ENCODE measurements at places on chromosomes 4 and X.

DNA sequence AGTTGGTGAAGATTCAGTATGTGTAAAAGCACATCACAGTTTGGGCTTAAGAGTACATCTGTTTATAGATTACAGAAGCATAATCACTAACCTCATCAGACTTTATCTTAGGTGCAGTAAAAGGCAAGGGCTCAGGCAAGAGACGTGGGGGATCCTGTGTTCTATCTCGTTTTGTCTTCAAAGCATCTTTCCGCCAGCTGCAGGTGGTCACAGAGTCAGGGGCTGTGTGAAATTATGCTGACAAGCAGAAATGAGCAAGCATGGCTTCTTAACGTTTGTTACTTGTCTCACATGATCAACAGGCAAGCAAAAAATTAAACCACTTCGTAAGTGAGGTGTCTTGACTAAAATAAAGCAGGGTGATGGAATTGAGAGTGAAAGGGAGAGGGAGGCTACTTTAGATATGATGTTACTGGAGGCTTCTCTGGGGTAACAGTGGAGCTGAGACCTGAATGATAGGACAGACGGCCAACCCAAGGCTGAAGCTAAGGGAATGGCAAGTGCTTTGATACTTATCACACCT lies 1.4 kb upstream of the TEC start:
- no peak for DNase-seq

- no peak for DNase-seq
Measured at GRCh38 chr4:122100508-122100907, 51.6 kb upstream of the BLTP1 start.

DNA sequence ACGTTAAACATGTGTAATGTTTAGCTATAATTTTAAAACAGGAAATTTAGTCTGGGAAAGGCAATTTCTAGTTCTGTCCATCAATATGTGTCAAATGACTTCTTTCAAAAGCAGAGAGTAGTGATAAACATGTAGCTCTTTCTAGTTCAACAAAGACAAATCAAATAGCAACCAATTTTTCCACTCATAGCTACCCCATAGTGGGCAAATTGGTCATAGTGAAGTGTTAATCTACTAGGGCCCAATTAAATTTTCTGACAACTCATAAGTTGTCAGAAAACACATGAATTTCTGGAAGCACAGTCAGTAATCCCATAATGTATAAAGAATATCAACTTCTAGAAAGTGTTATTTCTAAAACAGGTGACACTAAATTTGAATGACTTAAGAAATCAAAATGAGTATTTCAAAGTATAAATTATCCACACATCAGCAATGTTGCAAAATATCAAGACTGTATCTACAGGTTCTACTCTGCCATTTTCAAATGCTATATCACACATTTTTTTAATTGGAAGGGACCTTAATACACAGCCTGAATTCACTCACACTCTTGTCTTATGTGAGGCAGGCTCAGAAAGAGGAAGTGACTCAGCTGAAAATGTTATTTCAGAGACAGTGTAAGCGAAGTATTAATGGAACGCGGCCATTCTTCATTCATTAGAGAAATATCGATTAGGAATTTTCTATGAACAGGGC lies 7.7 kb downstream of the OCIAD2 start:
- DNase-seq = peak; percentile 56

DNA sequence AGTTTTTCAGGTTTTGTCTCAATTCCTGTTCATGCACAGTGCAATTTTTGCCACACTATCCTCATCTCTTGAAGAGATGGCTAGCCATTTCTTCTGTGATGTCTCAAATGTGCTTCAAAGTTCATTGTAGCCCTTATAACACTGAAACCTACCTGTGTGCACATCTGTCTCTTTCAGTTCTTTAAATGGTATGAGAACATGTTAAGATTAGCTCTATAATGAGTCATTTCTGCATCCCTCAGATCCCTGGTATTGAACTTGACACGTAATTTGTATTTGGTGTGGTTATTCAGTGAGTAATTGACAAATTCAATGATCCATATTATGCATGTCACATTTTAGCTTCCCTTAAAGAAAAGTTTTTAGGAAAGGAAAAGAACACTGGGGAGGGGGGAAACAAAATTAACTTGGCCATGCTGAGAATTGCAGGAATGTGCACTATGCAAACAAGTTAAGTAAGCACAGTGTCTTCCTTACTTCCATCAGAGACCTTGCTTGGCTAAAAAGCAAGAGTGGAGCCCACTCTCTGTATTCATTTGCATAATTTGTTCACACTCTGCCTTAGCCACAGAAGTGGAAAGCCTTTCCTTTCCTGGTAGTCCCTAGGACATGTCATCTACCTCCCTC lies 659.8 kb upstream of the MAGEB2 start:
- no peak for DNase-seq

DNA sequence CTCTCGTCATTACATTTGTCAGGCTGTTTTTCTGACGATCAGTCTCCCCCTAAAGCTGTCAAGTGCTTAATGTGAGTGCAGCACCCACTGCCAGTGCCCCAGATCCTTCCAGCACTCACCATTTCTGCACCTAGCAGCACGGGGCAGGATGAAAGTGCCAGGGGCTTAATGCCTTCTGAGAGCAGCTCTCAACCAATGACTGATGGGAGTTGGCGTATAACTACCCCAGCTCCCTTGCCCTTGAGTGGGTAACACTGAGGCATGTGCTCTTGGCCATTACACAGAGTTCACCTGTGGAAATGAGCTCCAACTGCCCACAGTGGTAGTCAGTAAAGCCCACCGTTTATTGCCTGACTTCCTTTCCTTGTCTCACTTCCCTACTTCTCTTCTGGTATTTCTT lies 226.2 kb upstream of the BCOR start:
- no peak for DNase-seq

DNA sequence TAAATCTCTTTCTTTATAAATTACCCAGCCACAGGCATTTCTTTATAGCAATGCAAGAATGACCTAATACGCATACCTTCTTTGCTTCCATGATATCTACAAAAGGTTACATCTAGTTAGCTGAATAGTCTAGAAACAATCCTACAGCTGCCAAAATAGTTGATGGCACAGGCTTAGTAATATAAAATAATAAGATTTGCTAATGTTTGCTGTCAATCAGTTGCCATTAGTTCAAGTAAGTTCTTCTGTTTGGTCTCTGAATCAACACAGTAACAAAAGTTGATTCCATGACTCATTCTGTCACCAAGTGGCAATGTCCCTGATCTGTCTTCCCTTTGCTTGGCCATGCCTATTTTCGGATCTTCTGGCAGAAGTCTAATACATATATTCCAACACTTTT lies 470.2 kb downstream of the SPRY1 start:
- no peak for DNase-seq

- DNase-seq = no peak
Measured at GRCh38 chr4:159443975-159444374, 341.1 kb downstream of the RAPGEF2 start.

DNA sequence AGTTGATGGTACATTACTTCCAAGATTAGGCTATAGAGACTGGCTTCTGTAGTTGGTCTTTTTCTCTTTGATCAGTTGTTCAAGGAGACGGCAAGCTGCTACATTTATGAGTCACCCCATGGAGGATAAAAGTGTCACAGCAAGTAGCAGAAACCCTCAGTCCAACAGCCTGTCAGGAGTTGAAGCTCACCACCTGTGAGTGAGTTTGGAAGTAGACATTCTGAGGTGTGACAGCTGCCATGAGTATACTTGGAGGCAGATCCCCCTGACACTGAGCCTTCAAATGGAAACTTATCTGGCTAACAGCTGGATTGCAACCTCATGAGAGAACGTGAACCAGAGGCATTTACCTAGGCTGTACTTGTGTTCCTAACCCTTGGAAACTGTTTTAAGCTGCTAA lies 68.0 kb downstream of the CCNG2 start:
- no peak for DNase-seq

- no peak for DNase-seq
Measured at GRCh38 chr4:101843054-101843453, 52.5 kb downstream of the BANK1 start.

All from inflammatory macrophage (primary cell).